CD4-positive, alpha-beta T cell treated with Interleukin-17A for 1 hour (primary cell): ENCODE measurements at places on chromosomes 1 and 21.

- DNase-seq, result no peak
These were observed 633.5 kb downstream of the KIF26B start for GRCh38 chr1:245788269-245788668.

- DNase-seq, result no peak
These were observed 146.5 kb upstream of the TNR start for GRCh38 chr1:175889848-175890247.

DNA sequence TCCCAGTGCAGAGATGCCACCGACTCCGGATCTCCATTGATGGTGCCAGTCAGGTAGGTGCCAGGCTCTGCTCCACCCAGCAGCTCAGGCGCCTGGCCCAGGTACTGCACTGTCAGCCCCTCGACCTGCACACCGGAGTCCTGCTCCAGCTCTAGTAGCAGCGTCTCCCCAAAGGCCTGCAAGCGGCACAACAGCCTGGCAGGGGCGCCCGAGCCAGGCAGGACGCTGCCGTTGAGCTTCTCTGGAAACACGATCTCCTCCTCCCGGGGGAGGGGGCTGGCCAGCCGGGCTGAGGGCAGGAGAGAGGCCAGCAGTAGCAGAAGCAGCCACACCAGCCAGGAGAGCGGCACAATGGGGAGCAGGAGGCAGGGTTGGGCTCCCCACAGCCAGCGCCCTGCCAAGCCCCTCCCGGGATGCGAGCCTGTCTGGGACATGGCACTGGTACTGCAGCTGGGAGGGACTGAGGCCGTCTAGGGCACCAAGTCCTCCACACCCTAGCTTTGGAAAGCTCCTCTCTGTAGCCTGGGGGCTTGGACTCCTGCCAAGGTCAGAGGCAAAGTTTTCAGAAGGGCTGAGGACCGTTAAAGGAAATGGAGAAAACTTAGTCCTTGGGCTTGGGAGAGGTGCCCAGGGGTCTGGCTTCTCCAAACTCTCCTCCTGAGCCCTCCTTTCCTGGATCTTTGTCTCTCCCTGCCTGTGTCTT, 509 bp downstream of the ADAMTS4 start:
- DNase-seq, result no peak

- no peak for DNase-seq
These were observed 3.1 kb downstream of the LAMB3 start for GRCh38 chr1:209648931-209649776.

GRCh38 chr1:75275631-75276030, 141.4 kb downstream of the LHX8 start:
- DNase-seq, result no peak

- no peak for DNase-seq
These were observed 39.6 kb upstream of the LPGAT1 start for GRCh38 chr1:211870156-211870555.

DNA sequence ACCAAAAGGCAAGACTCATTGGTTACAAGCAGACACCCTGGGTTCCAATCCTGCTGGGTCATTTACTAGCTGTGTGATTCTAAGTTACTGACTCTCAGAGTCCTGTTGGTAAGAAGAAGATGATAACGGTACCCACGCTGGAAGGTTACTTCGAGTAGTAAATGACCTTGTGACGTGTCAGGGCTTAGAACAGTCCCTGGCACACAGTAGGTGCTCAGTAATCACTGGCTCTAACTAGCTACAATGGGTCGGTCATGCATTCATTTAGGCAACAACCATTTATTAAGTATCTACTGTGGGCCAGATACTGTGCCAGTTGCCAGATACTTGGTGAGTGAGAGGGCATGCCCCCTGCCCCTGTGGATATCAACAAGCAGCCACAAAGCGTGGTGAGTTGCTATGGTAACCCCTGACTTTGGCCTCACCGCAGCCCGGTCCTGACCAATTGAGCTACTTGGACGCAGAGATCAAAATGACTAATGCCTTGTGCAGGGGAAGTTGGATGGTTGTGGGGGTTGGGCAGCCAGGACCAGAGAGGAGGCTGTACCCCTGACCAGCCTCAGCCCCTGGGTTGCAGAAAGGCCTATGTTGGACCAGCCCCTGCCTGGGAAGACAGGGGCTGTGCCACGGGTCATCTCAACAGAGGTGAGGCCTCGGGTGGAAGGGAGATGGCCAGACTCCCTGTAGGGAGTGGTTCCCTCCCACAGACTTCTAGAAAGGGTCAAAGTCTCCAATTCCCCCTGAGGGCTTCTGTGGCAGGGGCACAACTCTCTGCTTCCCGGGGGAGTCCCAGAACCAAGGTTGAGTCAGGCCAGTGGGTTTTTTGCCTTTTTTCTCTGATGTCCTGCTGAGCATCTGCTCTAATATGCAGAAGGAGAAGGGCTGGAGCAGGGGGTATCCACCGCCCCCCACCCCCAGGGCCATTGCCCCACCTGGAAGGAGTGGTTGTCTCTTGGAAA, 16.0 kb downstream of the DHRS3 start:
- no peak for DNase-seq

GRCh38 chr21:31531967-31532366, 127.5 kb upstream of the SOD1 start:
- DNase-seq, result no peak

DNA sequence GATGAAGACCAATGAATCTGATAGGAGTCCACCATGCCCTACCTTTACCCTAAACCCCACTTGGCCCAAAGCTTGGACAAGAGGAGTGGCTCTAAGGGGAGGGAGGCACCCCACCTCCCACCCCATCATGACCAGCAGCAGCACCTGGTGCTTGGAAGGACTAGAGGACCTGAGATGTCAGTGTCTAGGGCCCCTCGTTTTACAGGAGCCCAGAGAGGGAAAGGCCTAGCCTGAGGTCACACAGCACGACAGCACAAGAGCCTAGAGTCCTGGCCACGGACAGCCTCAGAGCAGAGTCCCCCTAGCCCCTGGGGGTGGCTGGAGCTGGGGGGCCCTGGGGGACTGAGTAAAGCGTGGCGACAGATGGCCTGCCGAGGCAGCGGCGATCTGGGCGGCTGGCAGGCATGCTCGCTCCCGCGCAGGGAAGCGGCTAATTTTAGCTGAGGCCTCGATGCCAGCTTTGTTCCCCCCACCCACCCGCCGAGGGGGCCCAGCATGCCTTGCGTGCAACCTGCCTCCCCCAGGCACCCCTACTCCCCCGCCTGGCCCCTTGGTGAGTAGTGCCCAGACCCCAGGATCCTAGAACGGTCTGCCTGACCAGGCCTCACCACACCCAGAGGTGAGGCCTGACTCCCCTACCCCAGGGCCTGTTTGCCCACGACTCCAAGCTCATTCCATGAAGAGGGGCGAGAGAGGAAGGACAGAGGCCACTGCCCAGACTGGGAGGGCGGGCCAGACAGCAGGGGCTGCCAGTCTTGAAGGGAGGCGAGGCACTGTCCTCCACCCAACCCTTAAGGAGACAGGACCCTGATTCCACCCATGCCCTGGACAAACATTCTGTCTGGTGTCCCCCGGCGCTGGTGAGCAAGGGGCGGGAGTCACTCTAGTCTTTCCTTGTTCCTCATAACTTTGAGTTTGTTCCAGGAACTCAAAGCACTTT, 39.0 kb downstream of the AHDC1 start:
- DNase-seq, result no peak

DNA sequence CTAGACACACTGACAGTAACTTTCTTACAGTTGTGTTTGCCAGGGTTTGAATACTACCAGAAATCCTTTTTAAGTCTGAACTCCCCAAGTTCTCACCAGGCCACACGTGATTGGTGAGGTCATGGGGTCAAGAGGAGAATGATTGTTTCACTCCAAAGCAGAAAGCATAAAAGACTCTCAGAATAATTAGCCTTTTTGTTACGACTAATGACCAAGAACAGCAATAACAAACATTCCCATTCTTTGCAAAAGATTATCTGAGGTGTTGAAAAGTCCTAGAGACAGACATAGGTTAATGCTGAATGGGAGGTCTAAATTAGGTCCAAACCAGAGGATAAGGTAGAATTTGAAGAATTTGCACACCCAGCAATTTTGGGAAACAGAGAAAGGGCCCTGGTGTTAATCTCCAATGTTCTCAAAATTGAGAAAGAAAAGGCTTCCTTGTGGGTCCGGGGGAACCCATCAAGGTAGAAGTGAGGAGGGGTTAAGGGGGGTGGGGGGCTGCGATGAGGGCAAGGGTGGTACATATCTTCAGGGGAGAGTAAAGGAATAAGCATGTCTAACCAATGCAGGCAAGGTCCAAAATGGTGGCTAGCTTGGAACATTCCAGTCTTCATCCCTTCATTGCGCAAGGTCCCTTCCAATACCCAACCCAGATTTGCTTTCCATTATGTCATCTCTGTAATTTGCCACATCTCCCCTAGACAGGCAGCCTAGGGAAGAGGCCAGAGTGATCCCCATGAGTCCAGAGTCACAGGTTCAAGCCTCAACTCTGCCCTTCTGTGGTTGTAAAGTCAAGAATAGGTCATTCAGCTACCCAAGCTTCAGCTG, 74.6 kb upstream of the NFIA start:
- no peak for DNase-seq

- no peak for DNase-seq
These were observed 425.4 kb downstream of the ADGRL2 start for GRCh38 chr1:82226186-82226505.

DNA sequence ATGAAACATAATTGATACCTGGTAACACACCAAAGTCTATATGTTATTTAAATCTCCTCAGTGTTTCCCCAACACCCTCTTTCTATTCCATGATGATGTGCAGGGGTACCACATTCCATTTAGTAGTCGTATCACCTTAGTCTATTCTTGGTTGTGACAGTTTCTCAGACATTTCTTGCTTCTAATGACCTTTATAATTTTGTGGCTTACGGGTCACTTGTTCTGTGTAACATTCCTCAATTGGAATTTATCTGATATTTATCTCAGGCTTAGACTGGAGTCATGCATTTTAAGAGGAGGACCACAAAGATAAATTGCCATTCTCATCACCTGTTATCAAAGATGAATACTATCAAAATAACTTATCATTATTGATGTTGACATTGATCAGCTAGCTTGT, 679.6 kb downstream of the USP25 start:
- no peak for DNase-seq

GRCh38 chr1:1196431-1197187, 9.8 kb downstream of the TNFRSF18 start:
- no peak for DNase-seq

DNA sequence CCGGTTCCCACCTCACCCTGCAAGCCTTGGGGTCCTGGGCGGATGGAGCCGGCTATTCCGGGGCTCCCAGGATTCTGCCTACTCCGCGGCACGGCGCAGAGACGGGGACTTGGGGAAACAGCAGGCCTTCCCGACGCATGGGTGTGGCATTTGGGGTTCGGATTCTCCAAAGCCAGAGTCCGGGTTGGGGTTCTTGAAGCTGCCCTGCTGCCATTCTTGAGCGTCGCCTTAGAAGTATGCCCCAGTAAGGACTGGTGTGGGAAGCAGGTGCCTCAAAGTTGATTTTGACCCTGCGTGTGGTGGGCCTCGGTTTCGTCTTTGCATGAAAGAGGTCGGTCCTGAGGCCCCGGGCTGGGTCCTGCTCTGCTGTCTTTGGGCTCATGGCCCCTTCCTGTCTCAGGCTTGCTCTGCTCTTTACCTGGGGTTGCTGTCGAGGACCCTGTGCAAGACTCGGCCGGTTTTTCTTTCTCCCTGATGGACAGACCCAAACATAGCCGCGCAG, 696 bp downstream of the GUK1 start:
- DNase-seq, result no peak

DNA sequence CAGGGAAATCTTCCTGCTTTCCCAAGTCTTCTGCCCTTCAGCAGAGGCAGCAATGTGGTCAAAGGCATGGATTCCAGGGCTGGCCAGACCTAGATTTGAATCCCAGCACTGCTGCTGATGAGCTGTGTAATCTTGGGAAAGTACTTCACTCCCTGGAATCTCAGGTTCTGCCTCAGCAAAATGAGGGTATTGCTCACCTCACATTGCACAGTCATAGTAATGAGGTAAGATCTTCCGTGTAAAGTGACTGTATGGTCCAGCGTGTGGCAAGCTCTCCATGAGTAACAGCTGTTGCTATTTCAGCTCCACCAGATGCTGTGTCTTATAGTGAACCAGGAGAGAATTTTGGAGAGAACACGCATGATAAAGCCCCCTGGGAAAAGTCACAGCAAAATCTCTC, 56.1 kb upstream of the F3 start:
- DNase-seq, result no peak

DNA sequence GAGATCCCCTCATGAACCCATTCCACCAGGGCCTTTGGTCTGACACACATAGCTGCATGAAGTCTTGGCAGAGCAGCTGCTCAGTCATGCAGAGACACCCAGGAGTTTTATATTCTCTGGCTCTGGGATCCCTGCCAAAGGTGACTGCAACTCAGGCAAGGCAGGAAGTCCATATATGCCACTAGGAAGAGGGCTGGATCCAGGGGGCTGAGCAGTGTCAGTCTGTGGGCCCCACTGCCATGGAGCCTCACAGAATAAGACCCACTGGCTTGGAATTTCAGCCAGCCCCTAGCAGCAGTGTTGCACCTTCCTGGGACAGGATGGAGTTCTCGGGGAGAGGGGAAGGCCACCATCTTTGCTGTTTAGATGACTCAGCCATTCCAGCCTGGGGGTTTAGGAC, 199.7 kb downstream of the TBX15 start:
- no peak for DNase-seq

GRCh38 chr1:92066321-92066720, 8.9 kb downstream of the SETSIP start:
- no peak for DNase-seq

GRCh38 chr1:245704341-245704740, 549.6 kb downstream of the KIF26B start:
- no peak for DNase-seq

DNA sequence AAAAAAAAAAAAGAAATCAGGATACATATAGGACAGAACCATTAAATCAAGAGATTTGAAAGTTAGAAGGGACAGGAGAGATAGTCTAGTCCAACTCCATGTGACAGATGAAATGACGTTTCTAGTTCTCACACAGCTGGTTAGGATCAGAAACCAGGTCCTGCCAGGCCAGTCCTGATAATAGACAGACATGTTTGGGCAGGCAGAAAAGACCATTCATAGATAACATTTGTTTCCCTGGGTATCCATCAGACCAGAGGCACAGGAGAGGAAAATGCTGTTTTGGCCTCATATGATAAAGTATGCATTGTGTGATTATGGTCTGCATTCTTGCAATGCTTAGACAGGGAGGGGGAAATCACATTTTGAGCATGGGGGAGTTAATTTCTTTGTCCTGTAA, 29.3 kb downstream of the ZBTB8B start:
- no peak for DNase-seq

DNA sequence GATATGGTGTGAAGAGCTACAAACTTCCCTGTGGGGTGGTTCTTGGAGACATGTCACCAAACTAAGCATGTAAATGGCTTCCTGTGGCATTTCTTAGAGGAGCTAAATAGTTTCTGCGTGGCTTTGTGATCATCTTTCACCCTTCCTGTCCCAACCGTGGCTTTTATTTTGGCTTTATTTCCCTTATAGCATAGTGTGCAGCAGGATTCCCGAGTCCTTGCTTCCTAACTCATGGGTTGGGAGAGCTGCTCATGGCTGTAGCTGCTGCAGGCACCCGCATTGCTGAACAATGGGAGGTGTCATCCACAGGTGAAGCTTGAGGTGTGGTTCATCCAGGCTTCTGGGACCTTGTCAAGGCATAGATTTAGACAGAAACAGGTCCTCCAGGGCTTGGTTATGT, 192.0 kb downstream of the SDCCAG8 start:
- no peak for DNase-seq
